RKO (cell line): ENCODE measurements at places on chromosomes 4 and X.

GRCh38 chr4:101200561-101200960 lies 146.8 kb downstream of the PPP3CA start:
- DNase-seq = peak; percentile 92

DNA sequence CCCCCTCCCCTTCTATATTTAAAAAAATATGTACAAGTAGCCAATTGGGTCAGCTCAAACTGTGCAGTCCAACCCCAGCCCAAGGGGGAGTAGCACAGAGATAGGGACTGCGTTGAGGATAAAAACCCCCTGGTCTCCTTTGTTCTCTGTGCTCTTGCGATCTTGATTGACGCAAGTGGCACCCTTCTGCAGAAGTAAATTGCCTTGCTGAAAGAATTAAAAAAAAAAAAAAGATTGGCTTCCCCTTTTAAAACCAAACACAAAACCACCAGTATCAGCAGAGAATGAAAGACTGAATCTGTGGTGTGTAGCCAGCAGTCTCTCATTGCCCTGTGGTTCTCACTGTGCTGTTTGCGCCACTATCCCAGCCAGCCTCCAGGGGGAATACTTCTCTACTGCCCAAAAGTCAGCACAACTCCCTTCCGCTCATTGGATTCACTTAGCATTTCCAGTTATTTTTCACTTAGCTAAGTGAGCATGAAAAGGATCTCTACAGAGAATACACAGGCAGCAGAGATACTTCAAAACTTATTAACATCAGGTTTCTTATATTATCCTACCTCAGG lies 29.7 kb downstream of the MANBA start:
- DNase-seq = no peak

- DNase-seq = no peak
Measured at GRCh38 chr4:38743866-38744265, 38.9 kb downstream of the TLR10 start.

- no peak for DNase-seq
Measured at GRCh38 chr4:177483271-177483670, 41.0 kb upstream of the AGA start.

- no peak for DNase-seq
Measured at GRCh38 chr4:39571504-39571903, 44.3 kb upstream of the UGDH start.

DNA sequence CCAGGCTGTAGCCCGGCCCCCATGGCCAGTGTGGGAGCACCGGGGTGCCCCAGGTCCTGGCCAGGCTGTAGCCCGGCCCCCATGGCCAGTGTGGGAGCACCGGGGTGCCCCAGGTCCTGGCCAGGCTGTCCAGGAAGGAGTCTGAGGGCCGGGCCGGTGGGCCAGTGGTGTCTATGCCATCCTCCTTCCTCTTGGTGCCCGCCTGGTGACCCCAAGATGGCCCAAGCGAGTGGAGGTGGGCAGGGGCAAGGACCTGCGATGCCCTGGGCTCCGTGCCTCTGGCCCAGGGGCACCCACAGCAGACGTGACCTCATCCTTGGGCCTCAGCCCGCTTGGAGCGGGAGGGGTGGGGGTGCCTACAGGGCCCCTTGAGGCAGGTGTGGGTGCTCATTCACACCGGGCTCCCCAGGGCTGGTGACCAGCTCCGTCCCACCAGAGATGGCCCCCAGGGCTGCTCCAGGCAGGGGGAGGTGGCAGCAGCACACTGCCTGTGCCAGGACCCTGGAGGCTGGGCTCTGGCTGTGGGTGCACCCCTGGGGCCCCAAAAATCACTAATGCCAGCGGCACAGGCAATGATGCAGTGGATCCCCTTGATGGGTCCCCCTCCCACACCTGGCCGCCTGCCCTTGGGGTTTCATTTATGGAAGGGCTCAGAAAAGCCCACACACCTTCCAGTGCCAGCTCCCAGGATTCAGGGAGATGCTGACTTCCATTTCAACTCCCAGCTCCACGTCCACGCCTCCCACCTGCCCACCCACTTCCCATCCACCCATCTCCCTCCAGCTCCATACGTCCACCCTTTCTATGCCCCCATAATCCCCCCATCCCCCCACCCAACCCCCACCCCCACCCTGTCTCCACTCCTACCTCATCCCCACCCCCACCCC lies 35.8 kb downstream of the TACC3 start:
- DNase-seq = no peak

DNA sequence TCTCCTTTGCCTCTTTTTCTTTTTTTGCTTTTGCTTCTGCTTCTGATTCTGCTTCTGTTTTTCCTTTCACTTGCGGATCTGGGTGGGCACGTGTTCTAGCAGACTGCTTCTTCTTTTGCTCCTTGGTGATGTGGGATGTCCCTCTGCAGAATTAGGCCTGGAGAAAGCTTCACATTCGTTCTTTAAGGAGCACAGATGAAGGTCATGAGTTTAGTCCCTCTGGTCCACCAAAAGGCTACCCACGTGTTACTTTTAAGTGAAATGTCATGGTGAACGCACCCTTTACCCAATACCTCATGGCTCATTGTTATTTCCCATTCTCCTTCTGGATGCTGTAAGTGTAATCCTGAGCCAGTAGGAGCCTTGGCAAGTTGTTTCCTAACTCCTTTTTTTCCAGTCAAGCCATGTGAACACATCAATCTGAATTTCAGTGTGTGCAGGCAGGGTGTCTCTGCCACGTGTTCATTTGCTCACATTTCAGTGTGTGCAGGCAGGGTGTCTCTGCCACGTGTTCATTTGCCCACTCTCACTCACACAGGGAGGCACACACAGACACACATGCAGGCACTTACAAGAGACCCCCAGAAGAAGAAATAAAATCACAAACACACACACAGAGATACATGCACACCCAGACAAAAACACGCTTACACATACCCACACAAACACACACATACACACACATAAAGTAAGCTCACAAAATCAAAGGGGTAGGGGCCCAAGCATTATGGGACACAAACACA lies 36.9 kb downstream of the NBDY start:
- no peak for DNase-seq

DNA sequence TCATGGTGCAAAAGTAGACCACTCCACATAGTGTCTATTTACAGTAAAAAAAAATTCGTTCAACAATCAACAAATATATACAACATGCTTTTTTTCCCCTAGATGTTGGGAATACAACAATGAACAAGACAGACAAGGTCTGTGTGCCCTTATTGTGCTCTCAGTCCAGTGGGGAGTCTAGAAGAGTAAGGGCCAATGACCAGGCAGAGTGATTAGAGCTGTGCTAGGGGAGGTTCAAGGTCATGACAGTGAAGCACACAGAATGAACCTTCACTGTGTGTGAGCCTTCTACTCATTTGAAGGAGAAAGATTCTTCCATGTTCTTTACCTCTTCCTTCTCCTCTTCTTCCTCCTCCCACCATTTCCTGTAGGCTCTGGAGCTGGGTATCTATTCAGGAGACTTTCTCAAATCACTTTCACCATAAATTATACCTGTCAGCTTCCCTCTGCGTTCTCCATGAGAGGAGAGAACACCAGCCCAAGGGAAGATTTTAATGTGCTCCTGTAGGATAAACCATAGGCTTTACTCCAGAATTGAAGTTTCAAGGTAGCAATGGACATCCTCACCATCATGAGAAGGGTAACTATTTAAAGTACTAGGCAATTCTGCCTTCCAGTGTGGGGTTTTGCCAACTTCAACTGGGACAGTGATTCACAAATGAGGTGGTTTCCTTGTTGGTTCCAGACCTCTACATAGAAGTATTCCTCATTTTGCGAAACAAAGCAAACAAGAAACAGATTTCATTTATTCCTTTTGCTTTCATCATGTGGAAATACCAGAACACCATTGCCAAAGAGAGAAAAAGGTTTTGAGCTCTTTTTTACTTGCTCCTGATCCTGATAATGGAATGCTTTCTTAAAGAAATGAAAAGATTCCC lies 246.9 kb upstream of the GPC4 start:
- DNase-seq = no peak

DNA sequence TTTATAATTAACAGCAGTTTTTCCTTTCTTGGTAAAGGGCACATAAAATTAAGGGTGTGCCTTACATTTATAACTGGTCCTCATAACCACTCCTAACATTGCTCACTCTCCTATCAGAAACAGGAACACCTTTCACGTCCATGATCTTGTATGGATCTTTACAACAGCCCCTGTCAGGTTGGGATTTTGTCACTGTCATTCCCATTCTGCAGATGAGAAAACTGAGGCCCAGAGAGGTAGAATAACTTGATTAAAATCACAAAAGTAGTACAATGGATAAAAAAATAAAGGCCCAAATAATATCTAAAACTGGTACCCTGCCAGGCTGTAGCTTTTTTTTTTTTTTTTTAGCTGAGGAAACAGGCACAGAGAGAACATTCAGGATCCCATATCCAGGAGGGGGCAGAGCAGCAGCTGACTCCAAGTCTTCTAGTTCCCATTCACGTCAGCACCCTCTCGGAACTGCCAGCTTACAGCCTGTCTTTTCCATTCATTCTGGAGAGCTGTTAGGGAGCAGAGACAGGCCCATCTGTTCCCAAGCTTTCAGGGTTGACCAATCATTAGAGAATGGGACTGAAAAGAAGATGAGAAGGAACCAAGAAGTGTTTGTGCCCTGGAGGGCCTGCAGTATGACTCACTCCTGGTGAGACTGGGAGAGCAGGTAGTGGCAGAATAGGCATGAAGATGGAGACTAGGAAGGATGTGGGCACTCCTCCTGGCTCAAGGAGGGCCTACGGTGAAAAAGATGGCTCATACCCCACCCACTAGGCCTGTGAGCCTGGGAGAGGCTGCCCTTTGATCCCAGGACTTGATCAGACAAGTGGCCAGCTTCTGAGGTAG lies 7.3 kb downstream of the SUV39H1 start:
- no peak for DNase-seq

DNA sequence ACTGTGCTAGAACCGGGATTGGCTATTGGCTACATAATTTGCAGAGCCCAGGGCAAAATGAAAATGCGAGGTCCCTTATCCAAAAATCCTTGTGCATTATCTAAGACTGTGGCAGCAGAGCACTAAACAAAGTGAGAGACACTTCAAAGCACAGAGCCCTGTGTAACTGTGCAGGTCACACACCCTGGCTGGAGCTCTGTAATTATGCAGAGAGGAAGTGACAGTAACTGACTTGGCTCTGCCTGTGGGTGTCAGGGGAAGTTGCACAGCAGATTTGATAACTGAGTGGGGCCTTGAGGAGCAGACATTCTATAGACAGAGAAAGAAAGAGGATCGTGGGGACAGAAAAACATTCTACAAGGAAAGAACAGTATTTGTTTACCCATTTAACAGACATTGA lies 173.5 kb upstream of the FMR1 start:
- no peak for DNase-seq

DNA sequence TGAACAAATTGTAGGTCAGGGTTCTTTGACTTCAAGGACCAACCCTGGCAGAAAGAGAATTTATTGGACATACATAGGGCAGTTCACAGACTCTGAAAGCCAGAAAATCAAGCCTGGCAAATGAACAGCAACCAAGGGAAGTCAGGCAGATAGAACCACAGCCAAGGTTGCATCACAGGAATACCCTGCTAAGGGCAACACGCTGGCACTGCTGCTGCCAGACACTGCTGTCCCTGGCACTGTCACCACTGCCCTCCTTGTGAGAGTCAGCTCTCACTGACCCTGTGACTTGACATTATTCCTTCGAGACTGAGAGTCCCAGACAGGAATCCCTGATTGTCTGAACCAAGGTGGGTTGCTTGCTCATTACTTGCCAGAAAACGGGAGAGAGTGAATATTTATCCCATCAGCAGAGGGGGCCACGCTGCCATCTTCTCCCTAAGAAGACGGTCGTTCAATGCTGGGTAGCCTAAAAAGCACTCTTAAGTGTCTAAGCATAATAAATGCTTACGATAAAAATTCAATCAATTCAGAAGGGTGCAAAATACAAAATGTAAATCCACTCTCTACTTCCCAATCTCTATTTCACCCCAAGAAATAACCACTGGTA lies 23.2 kb upstream of the PTTG2 start:
- DNase-seq = no peak

DNA sequence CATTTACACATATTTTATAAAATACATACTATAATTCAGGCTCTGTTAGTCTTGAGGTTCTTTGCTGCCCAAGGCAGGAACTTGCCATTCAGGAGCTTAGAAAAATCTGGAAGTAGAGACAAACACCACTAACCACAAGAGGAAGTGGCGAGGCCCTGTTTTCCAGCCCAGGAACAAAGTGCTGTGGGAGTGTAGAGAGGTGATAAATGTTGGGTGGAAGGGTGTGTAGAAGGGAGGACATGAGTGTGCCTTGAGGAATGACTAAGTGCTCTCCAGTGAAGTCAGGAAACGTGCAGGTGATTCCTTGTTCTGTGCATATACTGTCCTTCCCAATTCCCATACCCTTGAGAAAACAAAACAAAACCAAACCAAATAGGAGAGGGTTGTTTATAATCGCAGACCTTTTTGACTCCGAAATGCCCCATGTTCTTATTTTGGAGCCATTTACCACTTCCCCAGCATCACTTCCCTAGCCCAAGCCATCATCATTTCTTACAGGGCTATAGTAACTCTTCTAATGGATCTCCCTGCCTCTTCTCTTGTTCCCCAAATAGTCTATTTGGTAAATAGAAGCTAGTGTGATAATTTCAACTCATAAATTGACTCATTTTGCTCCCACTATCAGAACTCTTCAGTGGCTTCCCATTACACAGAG lies 83.2 kb downstream of the GPAT3 start:
- DNase-seq = no peak
